AG04449 (cell line): ENCODE measurements at places on chromosomes 16 and 17.

- no peak for DNase-seq
Measured at GRCh38 chr17:70072546-70073309, 2.3 kb upstream of the KCNJ16 start.

DNA sequence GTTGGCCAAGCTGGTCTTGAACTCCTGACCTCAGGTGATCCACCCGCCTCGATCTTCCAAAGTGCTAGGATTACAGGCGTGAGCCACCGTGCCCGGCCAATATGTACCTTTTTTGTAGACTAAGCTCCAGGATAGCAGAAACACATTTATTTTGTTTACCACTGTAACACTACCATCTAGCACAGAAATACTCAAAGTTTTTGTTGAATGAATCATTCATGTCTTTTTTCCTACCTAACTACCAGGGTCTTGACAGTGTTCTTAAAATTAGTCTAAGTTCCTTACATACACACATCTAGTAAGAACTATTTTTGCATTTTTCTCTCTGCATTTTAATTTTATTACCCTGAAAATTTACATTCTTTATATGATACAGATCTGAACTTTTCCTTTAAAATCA, 44.4 kb downstream of the AKAP10 start:
- no peak for DNase-seq

DNA sequence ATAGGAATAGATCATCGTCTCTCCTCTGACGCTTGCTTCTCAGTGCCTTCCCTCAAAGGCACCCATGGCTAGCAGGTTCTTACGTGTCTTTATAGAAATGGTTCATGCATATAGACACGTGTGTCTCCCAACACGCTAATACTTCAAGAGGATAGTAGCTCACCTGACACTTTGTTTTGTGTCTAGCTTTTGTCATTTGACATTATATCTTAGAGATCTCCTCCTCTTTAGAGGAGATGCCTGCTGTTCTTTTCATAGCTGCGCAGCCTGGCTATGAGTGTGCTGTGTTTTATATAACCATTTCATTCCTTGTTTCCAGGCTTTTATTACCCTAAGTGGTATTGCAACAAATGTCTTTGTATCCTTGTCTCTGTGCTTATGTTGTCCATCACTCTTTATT, 411.7 kb downstream of the CPPED1 start:
- DNase-seq: no peak

- peak; percentile 63 for DNase-seq
Measured at GRCh38 chr16:46689365-46690280, at the start of gene ORC6. TSS of gene ORC6 (plus strand) at chr16:46689659. CDS start at chr16:46689706, 47 bp downstream.

GRCh38 chr17:70053241-70054234, 21.5 kb upstream of the KCNJ16 start:
- DNase-seq: no peak

DNA sequence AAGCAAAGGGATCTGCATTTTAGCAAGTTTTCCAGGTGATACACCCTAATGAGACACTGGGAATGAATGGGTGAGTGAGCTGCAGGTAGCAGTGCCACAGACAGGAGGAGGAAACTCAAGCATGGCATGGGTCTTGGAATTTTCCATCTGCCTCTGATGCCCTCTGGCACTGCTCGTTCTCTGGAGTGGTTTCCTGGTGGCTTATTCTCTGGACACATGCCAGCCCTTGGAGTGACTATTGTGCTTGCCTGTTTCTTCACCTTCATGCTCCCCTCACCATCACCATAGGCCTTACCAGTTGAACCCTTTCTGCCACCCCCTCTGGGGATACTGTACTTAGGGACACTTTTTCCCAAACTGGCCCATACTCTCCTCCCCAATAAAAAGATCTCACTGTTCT, 1.6 kb downstream of the COASY start:
- DNase-seq: no peak

GRCh38 chr17:49979748-49980479, 10.9 kb downstream of the DLX4 start:
- no peak for DNase-seq

GRCh38 chr17:63095459-63095858, 129.4 kb downstream of the TANC2 start:
- no peak for DNase-seq

DNA sequence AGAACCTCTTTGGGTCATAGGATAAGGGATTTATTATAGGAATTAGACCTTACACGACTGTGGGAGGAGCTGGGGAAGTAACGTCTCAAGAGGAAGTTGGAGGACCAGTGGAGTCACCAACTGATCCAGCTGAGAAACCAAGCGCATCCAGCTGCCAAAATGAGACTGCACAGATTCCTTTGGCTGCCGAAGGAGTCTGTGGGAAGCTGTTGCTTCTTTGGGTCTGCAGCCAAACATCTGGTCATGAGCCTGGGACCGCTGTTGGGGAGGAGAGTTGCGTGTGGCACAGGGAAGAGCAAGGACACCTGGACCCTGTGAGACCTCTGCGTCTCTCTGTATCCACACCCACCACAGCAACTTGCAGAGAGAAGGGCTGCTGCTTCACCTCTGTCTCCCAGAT, 2.4 kb upstream of the NACA2 start:
- DNase-seq: no peak

DNA sequence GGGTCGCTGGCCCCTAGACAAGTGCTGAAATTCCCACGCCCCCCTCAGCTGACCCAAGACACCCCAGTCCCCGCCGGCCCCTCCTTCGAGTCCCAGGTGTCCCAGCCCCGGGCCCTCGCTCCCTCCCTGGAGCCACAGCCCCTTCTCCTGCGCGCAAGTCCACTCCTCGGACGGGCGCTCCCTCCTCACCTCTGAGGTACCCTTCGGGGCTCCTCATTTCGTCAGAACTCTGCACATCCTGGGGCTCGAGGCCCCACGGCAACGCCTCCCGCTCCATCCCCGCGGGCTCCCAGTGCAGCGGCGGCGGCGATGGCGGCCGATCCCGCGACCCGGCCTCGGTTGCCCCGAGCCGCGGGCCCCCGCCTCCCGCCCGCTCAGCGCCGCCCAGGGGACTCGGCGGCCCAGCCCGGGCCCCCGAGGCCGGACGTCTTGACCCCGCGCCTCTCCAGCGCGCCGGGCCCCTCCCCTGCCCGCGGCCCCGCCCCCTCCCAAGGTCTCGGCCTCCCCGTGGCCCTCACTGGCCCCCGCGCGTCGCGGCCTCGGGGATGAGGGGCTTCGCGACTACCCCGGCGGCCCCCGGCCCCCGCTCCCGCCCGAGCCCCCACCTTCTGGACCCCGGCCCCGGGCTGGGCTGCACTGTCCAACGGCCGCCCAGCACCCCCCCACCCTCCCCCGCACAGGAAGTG, at the start of gene ZNF768:
TSS of gene ZNF768 (minus strand) at position 430 of the 686 bp plus-strand sequence. CDS start at position 277, 153 bp downstream.
- no peak for DNase-seq

DNA sequence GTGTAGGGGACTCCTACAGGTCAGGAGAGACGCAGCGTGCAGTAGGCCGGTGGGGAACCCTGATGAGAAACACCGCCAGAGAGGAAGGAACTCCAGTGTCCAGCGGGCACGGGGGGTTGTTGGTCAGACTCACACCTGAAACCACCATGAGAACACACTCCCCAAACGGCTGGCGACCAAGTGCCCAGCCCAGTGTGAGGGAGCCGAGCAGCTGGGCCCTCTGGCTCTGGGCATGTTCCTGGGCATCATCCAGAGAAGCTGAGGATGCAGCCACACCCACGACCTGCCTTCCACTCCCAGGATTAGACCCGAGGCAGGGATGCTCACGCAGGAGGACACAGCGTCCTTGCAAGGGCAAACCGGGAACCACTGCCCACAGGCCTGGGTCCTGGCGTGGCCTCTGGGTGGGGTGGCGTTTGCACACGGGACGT, 108.3 kb upstream of the ZNF750 start:
- no peak for DNase-seq

DNA sequence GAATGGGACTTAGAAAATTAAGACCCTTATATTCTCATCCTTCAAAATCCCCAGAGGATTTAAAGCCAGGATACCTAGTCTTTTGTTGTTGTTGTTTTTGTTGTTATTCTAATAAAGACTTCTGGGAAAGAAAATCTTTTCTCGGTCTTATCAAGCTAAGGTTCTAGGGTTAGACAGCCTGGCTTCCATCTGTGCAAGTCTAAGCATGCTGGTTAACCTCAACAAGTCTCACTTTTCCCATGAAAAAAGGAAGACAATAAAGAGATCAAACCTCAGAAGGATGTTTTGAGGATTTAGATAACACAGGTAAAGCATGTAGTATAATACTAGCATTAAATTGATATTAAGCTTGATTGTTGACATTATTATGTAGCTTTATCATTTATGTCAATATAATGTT, 486.4 kb upstream of the SOX9 start:
- DNase-seq: no peak

DNA sequence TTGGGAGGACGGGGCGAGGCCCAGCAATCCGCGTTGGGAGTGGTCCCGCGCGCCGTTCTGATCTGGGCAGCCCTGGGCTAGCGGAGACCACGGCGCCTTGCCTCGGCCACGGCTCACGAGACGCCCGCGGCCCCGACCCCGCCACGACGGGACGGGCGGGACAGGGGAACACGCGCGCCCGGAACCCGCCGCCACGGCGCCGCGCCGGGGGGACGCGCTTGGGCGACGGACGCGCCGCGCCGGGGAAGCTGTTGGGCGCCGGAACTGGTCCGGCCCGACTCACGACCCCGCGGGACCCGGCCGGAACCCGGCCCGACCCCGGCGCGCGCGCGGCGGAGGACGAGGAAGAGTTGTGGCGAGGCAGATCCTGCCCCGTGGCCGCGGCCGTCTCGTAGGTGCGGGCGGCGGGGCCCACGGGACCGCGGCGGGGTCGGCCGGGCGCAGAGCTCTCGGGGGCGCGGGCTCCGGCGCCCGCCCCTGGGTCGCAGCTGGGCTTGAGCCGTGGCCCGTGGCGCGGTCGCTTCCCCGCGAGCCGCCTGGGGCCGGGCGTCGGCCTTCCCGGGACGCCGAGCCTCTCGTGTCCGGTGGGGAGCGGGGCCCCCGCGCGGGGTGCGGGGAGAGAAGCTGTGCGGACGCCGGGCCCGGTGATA, at the start of gene ACSF3:
TSS of gene ACSF3 (plus strand) at position 251 of the 650 bp plus-strand sequence. CDS start 6,830 bp downstream, outside the sequence.
- no peak for DNase-seq

DNA sequence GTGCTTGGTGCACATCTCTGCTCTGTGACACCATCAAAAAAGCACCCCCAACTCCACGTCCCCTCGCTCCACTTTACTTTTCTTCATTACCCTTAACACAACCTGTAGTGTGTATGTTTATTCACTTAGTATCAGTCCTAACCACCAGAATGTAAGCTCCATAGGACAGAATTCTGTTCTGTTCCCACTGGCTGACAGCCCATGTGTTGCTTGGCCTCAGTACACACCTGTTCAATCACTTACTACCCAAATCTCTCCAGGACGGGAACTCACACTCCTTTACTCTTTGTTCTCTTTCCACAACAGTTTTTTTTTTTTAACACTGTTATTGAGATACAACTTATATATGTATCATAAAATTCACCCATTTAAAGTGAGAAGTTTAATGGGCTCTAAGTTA, 119.6 kb downstream of the MAF start:
- no peak for DNase-seq

- peak; percentile 59 for DNase-seq
Measured at GRCh38 chr16:82699711-82700495, 73.1 kb downstream of the CDH13 start.

GRCh38 chr17:7080456-7081041, 498 bp upstream of the CLEC10A start:
- no peak for DNase-seq

DNA sequence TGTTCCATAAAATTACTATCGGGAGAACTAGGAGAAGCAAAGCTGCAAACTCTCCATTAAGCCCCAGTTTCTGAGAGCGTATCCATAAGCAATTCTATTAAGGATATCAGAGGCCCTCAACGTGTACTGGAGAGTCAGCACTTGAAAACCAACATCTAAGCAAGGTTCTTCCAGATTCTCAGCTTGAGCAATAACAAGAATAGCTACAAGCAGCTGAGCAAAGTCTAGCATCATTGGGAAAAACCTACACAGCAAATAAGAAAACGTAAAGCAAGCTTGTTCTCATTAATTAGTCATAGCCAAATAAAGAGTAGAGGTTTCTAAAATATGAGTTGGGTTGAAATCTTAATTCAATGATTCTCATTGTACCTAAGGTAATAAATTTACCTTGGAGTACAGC, 26.9 kb upstream of the COX10 start:
- no peak for DNase-seq

- no peak for DNase-seq
Measured at GRCh38 chr17:17498606-17499301, 2.6 kb upstream of the RASD1 start.

- peak; percentile 45 for DNase-seq
Measured at GRCh38 chr17:47831003-47831933, at the start of the genes LRRC46 and MRPL10. TSS of gene LRRC46 (plus strand) at chr17:47831670. CDS start at chr17:47831990, 320 bp downstream. TSS of gene MRPL10 (minus strand) at chr17:47831541. CDS start at chr17:47831511, 30 bp downstream.

DNA sequence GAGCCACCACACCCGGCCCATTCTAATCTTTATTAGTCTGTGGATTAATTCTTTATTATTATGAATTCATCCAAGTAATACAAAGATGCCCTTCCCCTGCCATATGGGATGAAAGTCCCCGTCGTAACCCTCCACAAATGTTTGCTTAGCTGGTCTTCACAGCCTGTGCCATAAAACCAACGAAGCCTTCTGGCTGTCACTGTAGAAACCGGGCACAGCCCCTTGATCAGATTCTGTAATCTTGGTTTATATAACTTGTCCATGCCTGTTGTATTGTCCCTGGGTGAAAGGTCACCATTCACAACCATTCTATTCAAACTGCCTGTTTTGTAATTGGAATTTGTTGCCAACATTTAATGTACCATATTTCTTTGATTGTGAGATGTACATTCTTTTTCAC, 66.5 kb downstream of the ATP2C2 start:
- no peak for DNase-seq

GRCh38 chr17:63476854-63477479, at the start of gene ACE:
TSS of gene ACE (plus strand) at chr17:63477061. CDS start at chr17:63477095, 34 bp downstream.
- DNase-seq: no peak

- DNase-seq: no peak
Measured at GRCh38 chr17:66702106-66702936, 132.6 kb upstream of the CACNG5 start.

DNA sequence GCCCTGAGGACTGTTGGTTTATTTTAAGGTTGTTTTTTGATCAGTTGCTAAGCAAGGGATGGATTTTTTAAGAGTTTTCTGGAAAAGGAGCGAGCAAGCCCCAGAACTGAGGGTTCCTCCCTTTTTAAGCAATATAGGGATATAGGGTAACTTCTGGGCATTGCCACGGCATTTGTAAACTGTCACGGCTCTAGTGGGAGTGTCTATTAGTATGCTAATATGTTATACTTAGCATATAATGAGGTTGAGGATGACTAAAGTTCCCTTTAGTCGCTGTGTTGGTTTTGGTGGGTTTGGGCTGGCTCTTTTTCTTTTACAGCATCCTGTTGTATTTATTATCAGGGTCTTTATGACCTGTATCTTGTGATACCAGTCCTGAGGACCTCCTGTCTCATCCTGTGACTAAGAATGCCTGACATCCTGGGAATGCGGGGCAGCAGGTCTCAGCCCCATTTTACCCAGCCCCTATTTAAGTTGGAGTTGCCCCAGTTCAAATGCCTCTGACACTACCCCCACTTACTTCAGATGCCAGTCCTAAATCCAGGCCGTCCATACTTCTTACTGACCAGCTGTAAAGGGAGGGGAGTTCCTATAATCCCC, 59.4 kb downstream of the MFSD11 start:
- DNase-seq: no peak

DNA sequence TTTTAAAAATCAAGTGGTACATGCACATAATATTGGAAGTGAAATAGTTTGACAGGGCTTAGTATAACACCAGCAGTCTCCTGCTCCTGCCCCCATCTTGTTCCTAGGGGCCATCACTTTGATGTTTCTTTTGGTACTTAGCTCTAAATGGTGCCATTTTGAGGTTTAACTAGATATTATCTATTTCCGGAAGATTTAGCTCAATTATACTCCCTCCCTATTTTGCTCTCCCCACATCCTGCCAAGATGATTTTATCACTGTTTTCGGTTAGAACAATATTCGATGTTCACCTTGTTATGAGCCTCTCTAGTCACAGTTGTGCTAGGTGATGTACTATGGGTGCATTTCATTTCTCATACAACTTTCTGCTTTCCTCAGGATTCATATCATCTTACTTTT, 20.0 kb upstream of the SLC35G3 start:
- no peak for DNase-seq
